ENCODE measurements at places on chromosomes 2 and 18.

GRCh38 chr2:116545286-116546068 lies 1269.0 kb upstream of the DDX18 start:
- no peak for DNase-seq

DNA sequence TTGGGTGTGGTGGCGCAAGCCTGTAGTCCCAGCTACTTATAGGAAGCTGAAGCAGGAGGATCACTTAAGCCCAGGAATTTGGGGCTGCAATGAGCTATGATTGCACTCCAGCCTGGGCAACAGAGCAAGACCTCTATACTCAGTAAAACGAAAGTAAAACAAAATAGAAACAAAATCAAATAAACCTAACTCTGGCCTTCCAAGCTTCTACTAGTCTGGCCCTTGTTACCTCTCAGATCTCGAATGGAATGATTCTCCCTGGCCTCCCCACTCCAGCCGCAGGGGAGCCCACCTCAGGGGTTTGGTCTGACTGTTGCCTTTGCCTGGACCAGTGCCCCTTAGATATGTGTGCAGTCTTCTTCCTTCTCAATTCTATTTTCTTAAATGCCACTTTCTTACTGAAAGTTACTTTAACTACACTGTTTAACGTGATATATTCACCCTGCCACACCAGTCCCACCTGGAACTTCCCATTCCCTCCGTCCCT lies 160.0 kb upstream of the GCFC2 start:
- no peak for DNase-seq

DNA sequence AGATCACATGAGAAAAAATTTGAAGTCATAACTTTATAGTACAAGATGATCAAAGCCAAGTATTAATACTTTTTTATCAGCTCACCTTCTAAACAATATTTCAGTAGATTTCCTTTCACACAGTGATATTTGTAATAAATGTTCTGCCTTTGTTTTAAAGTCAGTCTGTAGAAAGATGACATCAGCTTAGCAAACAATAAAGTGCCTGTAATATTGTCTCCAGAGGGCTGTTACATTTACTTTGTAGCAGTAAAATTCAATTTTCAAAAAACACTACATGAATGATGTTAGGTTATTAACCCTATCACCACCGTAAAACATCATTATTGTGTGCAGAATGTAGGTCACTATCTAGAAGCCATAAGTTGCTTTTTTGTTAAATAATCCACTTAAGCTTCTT lies 49.6 kb downstream of the ZEB2 start:
- DNase-seq: no peak

DNA sequence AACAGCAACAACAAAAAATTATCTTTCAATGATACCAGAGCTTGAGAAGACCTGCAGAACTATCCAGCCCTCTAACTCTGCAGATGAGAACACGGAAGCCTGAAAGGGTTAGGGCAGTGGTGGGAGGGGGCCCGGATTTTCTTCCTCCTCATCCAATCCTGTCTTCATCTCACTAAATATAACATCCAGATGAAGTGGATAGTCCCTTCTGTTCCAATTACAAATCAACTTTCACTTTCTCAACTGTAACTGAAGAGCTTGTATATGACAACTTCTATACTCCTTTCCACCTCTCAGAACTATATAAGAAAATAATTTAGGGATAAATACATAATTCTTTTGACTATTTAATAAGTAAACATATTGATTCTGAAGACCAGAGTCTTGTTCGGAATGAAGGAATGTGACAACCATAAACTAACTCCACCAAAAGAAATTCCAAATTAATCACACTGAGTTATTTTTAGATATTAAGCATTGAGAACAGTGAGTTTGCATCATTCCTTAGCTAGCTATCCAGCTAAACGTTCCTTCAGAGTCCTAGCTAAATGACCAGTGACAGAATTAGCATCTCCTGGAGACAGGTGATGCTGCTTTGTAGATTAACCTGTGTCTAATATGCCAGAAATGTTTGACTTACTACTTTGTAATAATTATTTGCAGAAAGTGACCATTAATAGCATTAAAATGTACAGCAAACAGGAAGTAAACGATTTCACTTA lies 32.7 kb downstream of the SFT2D3 start:
- no peak for DNase-seq

GRCh38 chr2:60463249-60463648 lies 90.2 kb downstream of the BCL11A start:
- no peak for DNase-seq

- DNase-seq: no peak
Measured at GRCh38 chr2:31428001-31428418, 13.5 kb upstream of the XDH start.

DNA sequence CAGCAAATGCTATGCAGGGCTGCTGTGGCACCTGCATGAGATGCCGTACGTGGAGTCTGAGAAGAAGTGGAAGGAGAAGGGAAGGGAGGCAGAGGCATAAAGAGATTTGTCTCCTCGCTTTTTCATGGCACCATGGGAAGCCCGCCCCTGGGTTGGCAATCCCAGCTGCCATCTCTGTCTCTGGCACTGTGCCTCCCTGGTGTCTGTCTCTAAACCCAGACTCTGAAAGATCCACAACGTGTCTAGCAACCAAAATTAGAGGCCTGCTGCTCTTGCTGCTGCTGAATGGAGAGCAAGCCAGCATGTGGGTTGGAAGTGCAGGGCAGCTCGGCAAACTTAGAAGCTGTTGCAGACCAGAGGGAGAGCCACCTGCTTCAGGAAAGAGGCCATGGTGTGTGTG lies 53.1 kb downstream of the INO80C start:
- DNase-seq: no peak

GRCh38 chr18:48106976-48107781 lies 176.7 kb upstream of the SMAD2 start:
- no peak for DNase-seq

- DNase-seq: no peak
Measured at GRCh38 chr18:31774477-31774785, 13.8 kb upstream of the SLC25A52 start.

DNA sequence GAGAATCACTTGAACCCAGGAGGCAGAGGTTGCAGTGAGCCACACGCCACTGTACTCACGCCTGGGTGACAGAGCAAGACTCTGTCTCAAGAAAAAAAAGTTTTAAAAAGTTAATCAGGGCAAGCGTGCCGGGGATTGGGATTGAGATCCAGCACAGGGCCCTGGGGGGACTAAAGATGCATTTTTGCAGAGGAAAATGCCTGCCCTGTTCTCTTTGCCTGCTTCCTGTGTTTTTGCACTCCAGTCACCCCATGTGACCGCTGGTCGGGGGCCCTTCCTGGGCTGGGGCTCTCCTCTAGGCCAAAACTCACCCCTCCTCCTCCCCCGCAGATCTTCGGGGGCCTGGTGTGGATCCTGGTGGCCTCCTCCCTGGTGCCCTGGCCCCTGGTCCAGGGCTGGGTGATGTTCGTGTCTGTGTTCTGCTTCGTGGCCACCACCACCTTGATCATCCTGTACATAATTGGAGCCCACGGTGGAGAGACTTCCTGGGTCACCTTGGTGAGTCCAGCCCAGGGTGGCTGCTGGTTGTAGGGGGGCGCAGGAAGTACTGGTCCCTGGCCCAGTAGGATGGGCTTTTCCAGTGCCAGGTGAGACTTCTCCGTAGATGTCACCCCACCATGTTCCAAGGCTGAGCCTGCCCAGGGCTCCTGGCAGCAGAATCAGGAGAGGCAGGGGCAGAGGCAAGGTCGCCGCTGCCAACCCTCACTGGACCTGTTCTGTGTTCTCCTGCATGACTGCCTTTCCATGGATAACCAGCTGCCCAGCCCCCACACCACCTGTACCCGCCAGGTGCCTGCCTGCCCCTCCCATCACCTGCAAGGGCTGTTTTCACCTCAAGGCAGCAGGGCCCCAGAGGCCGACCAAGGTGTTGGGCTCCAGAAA lies 22.4 kb downstream of the MAL start:
- DNase-seq: no peak

DNA sequence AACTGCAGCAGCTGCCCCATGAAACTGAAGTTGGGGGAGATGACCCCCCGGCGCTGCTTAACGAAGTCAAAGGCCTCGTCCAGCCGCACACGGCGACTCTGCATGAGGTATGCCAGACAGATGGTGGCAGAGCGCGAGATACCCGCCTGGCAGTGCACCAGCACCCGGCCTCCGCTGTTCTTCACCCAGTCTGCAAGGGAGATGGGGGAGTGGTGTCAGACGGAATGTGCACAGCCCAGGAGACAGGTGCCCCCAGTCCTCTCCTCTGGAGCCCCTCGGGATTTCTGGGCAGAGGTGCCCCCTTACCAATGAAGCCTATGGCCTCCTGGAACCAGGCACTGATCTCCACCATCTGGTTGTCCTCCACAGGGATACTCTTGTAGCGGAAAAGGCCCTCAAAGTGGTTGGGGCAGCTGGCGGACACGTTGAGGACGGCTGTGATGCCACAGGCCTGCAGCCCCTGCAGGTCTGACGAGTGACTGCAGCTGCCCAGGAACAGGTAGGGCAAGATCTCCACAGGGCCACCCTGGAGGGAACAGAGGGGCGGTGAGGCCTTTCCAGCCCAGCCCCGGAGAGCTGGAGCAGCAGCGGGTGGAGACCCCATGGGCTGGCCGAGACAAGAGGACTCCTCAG lies 1.3 kb downstream of the DUSP2 start:
- no peak for DNase-seq

- no peak for DNase-seq
Measured at GRCh38 chr2:240590681-240591111, 4.2 kb downstream of the CAPN10 start.

DNA sequence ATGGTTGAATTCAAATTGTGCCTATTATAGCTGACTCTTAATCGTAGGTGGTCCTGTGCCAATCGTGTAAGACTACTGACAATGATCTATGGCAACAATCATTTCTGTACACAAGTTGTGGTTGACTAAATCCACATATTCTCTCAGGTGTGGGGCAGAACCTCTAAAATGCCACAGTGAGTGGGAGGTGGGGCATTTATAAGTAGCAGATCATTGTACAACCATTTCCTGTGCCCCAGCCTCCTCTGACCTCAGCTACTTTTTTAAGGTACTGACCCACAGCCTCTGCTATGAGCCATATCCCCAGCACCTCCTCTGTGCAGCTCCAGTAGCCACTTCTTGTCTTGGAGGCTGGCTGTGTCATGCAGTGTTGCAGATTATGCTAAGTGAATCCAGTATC lies 48.6 kb upstream of the RAPH1 start:
- no peak for DNase-seq

DNA sequence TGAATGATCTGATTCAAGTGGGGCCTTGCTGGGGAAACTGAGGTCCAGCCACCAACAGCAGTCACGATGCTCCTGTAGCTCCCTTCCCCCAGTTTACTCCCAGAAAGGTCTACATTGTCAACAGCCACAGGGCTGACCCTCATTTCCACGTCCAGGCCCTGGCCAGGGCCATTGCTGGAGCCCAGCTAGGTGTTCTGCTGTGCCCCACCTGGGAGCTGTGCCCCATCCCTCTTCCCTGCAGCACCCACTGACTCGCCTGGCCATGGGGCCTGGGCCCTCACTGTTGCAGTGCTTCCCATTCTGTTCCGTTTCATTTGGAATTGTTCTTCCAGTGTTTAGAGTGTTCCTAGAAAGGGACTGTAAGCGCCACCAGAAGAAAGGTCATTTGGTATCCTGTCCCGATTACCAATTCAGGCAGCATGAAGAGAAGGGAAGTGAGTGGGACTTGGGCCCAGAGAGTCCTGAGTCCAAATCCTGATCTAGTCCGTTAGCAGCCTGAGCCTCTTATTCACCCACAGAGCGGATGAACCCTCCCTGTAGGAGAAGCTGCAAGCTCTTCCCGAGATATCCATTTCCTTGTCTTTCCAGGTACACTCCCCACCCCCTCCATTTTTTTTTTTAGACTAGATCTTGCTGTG lies 73.1 kb upstream of the HPCAL1 start:
- no peak for DNase-seq

DNA sequence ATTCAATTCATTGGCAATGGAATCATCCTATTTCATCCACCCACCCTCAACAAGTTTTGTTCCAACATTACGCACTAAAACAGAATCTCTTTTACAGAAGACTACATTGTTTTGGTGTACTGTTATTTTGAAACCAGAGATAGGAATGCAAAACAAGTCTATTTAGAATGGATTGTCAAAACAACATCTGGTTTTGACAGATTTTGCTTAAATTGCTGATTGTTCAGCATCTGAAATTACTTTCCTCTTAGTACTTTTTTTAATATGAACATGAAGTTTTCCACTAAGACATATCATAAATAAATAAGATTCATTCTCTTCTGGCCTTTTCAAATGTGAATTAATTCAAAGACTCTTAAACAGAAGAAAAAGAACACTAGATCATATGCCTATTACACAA lies 323.9 kb upstream of the TFPI start:
- DNase-seq: no peak

- DNase-seq: no peak
Measured at GRCh38 chr2:160379399-160379798, 114.2 kb downstream of the RBMS1 start.

GRCh38 chr2:85741833-85742455 lies 11.8 kb upstream of the ATOH8 start:
- DNase-seq: no peak

DNA sequence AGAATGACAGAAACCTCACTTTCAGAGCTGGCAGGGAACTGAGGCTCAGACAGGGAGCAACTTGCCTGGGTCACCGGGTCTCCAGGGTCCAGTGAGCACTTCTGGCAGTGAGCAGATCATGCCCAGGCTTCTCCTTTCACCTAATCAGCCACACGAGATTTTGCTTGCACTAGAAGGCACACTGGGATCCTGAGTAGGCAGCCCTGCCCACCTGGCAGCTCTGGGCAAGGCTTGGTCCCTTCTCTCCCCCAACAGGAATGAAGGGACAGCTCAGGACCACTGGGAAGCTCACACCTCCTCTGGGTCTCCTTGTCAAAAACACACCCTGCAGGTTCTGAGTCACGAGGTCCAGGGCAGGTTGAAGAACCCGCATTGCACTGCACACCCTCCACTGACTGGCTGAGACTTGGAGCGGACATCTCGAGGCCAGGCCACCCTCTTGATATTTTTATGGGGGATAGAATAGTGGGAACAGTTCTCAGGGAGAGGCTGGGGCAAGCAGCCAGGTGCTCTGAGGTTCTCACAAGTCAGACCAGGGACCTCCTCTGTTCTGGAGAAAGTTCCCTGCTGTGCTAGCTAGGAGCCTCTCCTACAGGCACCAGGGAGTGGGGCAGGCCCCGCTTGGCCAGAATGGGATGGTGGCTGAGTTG lies 5.7 kb downstream of the MAL start:
- no peak for DNase-seq

GRCh38 chr2:203928849-203929248 lies 7.7 kb upstream of the ICOS start:
- no peak for DNase-seq

All from cerebellar nuclear complex (tissue), 1 donor.